ENCODE measurements at places on chromosomes 7 and 10.
A peak's percentile ranks its signal among the peaks of the same experiment; 100 is the strongest.

- no peak for DNase-seq
These were observed at the start of gene TDRD1 for GRCh38 chr10:114179148-114179547. TDRD1 (plus strand) TSS chr10:114179353; CDS start chr10:114187832, 8,479 bp downstream.

DNA sequence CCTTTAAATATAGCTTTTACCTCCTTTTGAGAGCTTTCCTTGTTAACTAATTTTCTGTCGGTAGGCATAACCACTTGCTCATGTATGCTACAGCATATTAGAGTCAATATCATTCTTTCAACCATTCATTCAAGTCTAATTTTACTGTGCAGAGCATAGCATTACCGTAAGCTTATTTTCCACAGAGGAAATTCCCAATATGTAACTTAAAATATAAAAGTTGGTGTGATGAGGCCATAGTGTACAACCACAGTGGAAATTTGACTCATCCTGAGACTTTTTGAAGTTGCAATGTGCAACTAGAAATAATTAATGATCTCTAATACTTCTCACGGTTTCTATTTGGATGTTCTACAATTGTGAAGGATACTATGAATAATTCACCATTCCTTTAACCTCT, 80.6 kb upstream of the KLF6 start:
- no peak for DNase-seq

GRCh38 chr10:113019692-113020474, 69.8 kb downstream of the TCF7L2 start:
- no peak for DNase-seq

DNA sequence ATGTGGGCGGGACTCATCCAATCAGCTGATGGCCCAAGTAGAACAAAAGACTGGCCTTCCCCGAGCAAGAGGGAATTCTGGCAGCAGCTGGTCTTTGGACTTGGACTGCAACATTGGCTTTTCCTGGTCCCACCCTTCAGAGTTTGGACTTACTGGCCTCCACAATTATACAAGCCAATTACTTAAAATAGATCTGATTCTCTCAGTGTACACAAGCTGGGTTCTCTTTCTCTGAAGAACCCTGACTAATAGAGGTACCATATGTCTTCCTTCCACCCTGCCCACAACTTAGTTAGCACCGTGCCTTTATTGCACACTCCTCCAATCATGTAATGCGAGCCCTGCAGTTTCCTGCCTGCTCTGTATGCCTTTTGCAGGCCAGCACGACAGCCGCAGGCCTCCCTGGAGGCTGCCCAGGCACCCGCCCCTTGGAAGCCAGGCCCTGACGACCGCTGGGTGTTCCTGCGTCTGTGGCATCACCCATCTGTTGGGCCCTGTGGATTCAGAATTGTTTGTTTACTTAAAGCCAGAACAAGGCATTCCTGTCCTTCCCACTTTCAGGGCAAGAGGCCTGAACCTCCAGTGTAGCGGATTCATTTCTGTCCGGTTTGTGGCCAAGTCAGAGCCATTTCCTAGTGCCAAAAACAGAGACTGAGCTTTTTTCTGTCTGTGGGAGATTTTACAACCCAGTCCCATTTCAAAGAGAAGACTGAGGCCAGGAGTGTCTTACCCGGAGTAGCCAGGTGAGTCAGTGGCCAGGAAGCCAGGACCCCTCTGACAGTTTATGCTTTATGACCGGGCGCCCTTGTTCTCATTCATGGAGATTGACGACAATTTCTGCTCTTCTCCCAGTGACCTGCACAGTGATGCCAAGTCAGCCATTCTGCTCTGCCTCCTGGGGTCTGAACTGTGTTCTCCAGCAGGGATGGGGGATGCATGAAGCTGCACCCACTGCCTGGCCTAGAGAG, 968 bp upstream of the INMT start:
- peak; percentile 77 for DNase-seq

- no peak for DNase-seq
These were observed 805.1 kb downstream of the TNS3 start for GRCh38 chr7:46776790-46777189.

DNA sequence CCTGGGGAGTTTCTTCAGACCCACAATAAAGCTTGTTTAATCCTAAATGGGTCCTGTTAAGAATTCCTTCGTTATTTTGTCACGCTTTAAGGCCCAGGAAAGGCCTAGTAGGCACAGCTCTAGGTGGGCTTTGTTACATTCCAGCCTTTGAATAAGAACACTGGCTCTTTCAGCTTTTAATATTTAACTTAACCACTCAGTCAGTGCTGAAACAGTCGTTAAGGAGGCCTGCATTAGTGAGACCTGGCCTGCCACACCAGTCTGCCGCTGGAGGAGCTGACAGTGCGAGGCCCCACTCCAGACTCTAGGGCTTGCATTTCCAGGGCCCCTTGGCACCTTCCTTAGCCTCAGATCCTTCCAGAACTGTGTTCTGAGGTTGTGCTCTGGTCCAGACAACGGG, 351.4 kb downstream of the GLRX3 start:
- DNase-seq, result no peak

DNA sequence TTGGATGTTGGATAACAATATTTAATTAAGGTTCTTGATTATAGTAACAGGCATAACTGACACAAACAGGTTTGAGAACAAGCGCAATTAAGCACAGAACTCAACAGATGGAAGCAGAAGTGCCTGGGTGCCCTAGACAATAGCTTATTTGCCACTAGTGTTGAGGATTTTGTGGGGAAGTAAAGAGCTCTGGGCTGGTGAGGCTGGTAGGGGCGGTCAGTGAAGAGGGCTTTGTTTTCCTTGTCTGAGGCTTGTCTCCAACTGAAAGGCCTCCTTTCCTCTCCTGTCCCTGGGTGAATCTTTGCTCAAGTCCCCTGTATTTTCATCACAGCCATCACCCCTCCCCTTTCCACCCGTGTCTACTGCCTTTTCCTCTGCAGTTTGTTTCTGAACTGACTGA, 104.6 kb downstream of the KAT6B start:
- no peak for DNase-seq

DNA sequence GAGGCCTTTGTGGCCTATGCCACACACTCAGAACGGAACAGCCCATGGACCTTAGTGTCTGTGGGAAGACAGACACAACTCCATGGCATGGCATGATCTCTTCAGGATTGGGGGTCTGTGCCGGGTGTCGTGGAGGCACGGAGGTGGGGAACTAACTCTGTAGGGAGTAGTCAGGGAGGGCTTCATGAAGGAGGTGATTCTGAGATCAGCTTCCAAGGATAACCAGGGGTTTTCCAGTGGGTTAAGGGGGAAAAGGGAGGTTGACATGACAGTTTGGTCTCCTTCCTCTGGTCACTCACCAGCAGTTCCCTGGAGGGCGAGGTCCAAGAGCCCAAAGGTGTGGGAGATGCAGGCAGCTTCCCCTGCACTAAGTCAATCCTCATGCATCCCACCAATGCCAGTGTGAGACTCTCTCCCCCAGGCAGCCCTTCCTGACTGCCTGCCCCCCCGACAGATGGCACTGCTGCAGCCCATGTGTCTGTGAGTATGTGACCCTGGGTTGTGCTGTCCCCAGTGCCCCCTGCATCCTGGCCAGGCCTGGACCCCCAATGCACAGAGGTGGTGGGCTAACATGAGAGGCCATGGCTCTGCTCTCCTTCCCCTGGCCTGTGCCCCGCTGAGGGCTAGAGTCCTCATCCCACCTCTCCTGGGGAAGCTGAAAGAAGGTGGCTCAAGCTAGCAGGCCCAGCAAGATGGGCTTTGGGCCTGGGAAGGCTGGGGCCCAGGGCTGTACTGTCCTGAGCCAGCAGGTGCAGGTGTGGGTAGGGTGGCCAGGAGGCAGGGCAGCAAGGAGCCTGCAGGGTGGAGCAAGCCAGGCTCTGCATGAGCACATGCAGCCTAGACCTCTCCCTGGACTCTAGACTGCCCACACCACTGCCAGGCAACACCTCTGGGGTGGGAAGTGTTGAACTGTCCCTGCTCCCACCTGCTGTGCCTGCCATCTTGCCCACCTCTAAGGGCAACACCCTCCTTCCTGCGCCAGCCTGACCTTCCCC, 39.7 kb downstream of the RASGEF1A start:
- DNase-seq, result no peak

GRCh38 chr7:111282626-111283025, 191.7 kb downstream of the LRRN3 start:
- no peak for DNase-seq

- no peak for DNase-seq
These were observed 83.5 kb upstream of the SLF2 start for GRCh38 chr10:100829097-100829870.

DNA sequence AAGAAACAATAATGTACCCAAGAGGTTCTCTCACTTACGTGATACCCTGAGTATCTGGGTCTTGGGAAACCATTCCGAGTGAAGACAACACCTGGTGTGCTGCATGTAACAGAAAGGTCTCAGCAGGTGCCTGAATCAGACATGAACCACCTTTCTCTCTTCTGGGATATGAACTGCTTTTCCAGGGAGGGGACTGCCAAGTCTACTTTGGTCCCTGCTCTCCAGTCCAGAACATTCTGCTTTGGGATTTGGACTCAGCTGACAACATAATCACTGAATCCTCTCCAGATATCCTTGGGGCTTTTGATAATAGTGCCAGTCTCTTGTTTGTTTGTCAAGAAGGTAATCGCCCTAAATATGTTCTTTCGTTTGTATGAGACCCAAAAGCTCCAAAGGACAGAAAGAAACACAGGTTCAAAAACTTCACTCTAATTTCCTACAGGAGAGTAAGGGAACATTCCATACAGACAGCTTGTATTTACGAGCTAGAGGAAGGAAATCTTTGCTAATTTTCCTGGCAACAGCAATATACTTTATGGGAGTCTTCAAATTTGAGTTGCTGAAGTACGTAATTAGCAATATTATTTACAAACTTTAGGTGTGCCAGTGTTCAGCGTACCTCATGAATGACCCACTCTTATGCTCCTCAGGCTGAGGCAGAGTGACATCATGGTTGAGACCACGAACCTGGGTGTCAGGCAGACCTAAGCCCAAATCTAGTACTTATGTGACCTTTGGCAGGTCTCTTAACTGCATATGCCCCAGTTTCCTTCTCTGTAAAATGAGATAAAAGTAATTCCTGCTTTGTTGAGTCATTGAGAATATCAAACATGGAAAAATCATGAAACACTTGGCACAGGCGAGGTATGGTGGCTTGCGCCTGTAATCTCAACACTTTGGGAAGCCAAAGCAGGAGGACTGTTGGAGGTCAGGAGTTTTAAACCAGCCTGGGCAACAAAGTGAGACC, 5.4 kb downstream of the ABLIM1 start:
- DNase-seq, result no peak

GRCh38 chr7:53789741-53790140, 752.4 kb upstream of the VSTM2A start:
- no peak for DNase-seq

GRCh38 chr10:124124123-124124768, 30.8 kb upstream of the CHST15 start:
- no peak for DNase-seq

DNA sequence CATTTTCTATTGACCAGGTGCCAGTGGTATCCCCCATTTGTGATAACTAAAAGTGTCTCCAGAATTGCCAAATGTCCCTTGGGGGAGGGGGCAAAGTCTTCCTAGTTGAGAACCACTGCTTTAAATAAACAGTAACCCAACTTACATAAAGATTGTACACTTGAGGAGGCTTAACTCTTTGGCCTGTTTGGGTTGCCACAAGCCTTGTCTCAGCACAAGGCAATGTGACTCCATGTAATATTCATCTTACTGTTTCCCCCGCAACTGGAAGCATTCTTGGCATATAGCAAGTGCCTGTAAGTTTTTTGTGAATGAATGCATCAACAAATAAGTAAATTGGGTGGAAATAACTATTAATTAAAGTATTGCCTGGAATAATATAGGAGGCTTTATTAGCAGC, 108.3 kb downstream of the ANK3 start:
- DNase-seq, result no peak

DNA sequence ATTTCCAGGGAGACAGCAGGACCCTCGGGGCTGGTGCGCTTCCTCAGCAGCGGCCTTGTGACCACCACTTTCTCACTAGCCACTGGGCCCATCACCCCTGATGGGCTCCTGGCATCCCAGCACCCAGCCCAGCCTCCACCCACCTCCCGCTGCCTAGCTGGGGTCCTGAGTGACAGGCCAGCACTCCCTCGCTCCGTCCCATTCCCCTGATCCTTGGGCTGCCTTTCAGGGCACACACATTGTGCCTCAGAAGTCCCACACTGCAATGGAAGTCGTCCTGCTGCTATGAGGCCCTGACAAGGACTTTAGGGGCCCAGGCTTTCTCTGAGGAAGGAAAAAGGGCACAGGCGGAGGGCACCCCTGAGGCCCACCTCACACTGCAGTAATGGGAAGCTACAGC, 12.4 kb downstream of the CAMK2B start:
- DNase-seq, result no peak

DNA sequence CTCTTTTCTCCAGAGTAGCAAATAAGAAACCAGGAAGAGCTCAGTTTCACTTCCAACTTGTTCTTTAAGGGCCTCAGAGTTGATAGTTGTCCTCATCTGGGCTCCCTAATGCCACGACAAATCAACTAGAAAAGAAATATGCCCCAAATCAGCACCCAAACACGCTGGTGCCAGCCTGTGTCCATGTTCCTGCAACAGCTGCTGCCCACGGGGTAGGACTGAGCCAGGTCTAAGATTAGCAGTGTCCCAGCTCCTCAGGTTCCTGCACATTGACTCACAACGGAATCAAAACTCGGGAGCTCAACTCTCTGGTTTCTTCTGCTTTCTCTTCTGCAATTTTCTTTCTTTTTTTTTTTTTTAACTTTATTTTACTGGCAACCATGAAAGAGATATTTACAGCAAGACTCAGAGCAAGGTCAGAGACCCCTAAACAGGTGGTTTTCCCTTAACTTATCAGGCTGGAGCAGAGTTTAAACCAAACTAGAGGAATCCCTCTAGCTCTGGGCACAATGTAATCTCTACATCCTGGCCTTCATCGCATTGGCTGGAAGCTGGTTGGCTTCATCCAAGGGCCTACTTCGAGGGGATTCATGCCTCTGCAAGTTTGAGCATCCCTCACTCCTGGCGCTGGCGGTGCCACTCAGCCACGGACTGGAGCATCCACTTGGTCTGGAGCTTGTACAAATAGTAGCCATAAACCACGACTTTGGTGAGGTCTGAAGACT, 126.1 kb downstream of the PFKFB3 start:
- DNase-seq, result peak; percentile 15

DNA sequence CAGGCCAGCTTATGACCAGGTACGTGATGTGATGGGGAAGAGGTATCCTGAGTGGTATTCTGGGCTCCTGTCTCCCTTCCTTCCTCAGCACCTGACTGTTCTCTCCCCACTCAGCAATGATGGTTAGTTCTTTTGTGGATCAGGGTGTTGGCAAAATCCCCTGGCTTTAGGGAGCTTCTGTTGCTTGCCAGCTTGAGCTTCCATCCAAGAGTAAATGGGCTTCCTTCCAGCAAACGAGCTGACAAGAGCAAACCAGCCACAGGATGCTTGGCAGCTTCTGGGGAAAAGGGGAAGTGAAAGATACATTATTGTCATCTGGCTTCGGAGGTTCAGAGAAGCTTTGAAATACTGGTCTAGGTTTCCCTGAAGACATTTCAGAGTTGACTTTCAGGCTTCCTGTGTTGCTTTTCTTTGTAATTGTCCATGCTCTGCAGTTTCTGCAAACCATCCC, 5.2 kb downstream of the DUSP5 start:
- DNase-seq, result peak; percentile 79

DNA sequence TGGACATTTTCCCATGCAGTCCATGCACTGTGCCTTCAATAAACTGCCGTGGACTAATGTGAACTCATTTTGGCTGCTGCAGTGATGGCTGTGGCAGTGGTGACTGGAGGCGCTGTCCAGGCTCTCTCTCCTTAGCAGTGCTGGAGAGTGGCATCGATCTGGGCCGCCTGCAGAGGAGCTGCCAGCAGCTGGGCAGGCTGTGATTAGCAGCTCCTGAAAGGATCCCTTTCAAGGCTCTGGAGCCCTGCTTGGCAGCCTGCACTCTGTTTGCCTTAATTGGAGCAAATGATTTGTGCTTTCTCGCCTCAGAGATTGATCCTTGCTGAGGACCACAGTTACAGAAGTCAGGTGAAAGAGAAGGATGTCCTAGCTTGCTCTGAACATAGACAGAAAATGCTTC, 130.1 kb upstream of the VWC2 start:
- DNase-seq, result no peak

Measured in muscle of arm (tissue), 14 donors.